ENCODE measurements at places on chromosomes 12 and 14.

GRCh38 chr12:106732890-106733289 is 41.6 kb upstream of the RIC8B start:
- no peak for DNase-seq

- no peak for DNase-seq
These were observed 1.7 kb upstream of the SMOC1 start for GRCh38 chr14:69877492-69877891.

DNA sequence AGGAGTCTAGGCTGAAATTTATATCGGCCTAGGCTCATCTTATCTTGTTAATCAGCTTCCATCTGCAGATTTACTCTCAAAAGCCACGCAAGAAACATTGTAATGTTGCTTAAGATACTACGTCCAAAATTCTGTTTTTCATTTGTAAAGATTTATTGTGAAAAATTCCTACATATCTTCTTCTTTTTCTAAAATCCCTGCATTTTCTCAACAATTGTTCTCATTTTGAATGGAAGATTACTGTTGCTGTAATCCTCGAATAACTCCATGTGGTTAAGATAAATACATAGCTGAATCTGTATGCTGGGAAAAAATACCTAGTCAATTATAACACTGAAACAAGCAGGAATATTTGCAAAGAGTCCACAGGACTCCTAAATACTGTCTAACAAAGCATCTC is 15.6 kb downstream of the INSM2 start:
- no peak for DNase-seq

- no peak for DNase-seq
These were observed 2.3 kb upstream of the ESPL1 start for GRCh38 chr12:53265783-53266182.

DNA sequence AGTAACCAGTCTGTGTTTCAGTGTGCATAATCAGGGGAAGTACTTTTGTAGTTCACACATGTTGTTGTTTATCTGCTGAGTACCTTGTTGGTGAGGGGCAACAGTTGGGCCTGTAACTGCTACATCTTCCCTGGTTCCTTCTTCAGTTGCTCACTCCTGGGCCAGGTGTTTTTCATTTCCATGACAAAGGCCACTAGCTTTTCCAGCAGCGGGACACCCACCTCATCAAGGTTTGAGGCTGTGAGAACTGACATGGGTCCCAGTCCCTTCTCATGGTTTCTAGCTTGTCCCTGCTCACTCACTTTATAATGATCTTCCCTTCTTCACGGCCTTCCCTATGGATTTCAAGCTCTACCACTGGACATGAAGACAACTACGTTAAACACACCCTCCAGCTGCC is 1.5 kb upstream of the NOXRED1 start:
- no peak for DNase-seq

GRCh38 chr14:29311983-29312382 is 545.4 kb downstream of the FOXG1 start:
- no peak for DNase-seq

GRCh38 chr12:117513353-117513752 is 151.9 kb upstream of the NOS1 start:
- DNase-seq, result no peak

DNA sequence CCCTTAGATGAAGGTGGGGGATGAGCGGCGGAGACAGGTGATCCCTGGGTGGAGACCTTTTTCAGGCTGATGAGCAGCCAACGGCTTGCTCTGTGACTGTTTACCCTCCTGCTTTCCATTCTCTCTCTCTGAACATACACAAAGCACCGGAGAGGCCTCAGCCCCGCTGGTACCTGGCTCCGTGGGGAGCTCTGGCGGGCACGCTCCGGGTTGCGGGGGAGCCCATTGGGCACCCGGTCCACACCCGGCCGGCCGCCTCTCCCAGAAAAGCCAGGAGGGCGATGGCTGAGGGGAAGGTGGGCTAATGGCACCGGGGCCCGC is 545 bp downstream of the SMARCC2 start:
- no peak for DNase-seq

Measured in kidney glomerular epithelial cell (primary cell).